ENCODE measurements at places on chromosomes 6 and 20.

- no peak for DNase-seq
These were observed 944.7 kb downstream of the PHF3 start for GRCh38 chr6:64580346-64580745.

DNA sequence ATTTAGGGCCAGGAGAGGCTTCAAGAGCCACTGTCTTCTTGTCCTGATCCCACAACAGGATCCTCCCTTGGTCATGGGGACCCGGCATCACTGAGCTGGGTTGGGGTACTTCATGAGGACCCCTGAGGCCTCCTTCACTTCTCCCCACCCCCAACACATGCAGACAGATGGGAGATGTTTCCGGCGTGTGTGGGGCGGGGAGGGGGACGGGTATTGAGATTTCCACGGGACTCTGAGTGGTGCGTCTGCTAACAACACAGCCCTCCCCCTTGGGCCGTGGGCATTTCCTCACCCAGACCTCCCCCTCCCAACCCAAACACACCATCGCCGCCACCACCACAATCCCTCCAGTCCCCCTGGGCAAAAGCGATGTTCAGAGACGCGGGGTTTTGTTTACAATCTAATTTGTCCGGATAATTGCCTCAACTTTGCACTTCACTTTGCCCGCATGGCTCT lies 906 bp upstream of the FOXP4 start:
- DNase-seq, result no peak

- DNase-seq, result no peak
These were observed 59.0 kb upstream of the ZNF184 start for GRCh38 chr6:27531772-27532459.

GRCh38 chr20:36784900-36785299 lies 11.3 kb upstream of the DSN1 start:
- DNase-seq, result no peak

GRCh38 chr6:100078509-100078908 lies 84.5 kb upstream of the MCHR2 start:
- DNase-seq, result no peak

DNA sequence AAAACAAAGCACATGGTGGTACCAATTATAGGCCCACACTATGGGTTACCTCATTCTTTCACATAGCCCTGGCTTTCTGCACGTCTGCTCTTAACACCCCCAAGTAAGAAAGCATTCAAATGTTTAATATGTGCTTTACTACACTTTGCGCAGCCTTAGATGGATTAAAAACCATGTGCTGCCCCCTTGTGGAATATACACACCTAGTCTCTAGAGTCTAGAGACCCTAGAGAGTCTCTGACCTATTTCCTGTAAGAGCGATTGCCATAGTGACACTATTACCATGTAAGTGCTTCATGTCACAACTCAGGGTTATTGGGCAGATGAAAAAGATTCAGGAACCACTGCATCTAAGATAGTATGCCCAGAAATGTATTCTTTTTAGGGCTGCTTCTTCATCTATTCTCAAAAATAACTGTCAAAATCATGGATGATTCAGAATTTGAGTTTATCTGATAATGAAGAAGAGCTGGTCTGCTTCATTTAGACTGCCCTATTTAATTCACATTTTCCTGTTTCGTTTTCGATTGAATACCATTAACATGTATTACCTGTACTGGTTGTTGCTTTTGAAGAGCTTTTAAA lies 186.3 kb downstream of the ADGB start:
- peak; percentile 74 for DNase-seq

- DNase-seq, result no peak
These were observed 301.1 kb downstream of the TBC1D7 start for GRCh38 chr6:13027207-13027606.

DNA sequence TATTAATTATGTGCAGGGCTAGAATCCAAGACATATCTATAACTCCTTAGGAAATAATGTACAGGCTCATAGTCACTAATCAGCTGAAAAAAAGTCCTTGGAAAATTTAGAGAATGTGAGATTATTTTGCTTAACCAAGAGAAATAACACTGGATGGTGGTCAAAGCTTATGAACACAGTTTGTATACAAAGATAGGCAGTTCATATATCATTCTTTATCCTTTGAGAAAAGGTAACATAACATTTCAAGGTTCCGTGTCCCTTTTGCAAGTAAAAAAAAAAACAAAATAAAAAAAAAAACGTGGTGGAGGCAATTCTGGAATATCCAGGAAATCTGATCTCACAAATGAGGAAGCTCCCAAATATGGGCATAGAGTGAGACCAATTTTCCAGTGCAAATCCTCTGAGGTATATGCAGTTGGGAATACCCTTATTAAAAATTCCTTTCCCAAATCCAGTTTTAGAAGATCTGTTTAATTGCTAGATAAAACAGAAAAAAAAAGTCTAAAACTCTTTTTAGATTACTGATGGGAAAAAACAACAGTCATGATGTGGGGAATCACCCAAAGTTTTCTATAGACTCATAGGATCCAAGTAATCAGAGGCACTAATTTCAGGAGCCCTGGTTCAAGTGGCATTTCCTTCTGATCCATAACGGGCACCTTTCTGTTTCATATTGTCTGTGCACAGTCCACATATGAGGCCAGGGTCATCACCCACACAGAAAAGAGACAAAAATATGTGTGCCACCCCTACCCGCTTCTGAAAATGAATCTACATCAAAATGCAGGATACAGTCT lies 17.7 kb upstream of the TNFAIP3 start:
- DNase-seq, result no peak

- DNase-seq, result no peak
These were observed 5.3 kb upstream of the HIVEP2 start for GRCh38 chr6:142950291-142950690.

GRCh38 chr6:151514000-151514730 lies 20.3 kb downstream of the CCDC170 start:
- DNase-seq, result peak; percentile 16

DNA sequence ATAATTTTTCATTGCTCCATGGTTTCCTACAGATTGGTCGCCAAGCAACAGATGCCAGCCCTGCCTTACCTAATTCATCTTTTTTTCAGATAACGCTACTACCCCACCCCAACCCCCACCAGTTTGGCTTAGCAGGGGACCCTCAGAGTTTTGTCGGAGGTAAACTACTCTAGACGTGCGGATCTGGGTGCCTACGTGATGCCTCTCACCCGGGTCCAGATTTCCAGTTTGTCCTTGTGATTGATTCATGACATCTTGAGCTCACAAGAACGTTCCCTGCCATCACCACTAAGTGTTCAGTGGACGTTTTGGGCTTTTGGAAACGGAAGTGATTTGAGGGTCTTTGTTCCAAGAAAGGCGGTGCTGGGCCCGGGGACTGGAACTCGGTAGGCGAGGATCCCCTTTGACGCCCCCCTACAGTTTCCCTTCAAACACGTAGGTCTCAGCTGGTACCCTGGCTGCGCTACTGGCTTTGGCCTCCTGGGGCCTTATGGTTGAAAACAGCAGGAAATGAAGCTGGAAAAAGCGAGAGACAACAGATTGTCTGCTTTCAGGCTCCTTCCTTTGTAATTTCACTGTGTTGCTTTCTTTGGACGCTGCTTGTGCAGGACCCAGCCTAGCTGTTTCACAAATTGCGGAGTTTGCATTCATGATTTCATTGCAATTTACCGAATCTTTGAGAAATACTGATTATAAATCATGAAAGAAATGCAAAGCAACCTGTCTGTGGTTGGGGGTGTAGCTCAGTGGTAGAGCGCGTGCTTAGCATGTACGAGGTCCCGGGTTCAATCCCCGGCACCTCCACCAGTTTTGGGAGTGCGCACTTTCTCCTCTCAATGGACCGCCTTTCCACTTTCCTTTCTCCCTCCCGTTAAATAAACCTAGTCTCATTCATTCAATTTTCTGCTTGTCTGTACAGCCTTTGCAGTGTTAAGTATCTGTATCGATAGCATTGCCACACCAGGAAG lies 81.0 kb downstream of the GPX5 start:
- DNase-seq, result peak; percentile 59

DNA sequence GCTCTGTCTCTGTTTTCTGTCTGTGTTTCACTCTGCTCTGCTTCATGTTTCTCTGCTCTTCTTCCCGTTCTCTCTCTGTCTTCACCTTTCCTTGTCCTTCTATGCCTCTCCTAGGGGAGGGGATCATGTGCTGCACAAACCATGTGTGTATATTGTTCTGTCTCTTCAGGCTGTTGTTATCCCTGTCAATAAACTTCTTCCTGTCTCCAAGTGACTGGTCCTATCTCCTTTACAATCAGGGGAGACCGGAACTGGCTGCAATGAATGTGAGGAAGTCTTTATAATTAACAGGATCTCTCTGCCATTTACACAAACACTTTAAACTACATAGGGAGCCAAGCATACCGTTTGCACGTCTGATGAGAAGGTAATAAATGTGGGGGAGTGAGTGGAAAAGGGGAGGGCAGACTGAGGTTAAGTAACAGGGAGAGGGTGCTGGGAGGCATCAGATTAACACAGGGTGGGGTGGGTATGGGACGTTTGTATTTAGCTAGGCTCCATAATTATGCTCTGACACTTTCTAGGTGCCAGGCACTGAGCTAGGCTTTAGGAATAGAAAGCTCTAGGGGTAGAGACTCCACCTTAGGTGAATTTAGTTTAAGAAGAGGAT lies 626.1 kb downstream of the DHX35 start:
- no peak for DNase-seq

GRCh38 chr20:58042591-58042990 lies 185.9 kb downstream of the ANKRD60 start:
- no peak for DNase-seq

DNA sequence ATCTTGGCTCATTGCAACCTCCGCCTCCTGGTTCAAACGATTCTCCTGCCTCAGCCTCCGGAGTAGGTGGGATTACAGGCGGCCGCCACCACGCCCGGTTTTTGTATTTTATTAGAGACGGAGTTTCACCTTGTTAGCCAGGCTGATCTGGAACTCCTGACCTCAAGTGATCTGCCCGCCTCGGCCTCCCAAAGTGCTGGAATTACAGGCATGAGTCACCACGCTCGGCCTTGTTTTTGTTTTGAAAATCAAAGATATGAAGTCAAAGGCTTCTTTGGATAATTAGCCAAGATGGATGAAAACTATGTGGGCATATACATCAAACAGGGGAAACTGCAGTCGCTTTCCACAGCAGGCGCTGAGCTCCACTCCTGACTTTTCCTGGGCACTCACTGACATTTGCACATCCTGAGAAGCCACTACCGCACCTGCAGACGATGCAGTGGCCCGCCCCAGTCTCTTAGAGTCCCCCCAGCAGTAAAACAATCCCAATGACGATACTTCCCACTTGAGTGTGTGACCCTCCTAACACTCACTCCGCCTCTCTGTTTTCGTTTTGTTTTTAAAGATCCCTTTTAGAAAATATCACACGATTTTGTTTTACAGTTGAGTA lies 44.1 kb downstream of the GJA1 start:
- no peak for DNase-seq

GRCh38 chr6:138680085-138680484 lies 93.5 kb upstream of the CCDC28A start:
- DNase-seq, result no peak

DNA sequence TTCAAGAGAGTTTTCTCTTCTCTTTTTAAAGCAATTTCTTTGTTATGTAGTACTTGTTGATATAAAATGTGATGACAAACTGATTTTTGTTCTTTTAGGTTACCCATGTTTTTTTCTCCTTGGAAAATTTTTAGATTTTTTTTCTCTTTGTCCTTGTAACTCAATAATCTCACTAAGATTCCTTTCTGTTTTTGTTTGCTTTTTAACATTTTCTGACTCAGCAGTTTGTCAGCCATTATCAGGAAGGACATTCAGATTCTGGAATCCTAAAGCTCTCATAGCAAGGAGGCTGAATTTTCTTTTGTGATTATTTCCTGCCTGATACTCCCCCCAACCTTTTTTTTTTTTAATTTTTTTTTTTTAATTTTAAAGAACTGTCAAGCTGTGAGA lies 75.2 kb upstream of the CITED2 start:
- peak; percentile 48 for DNase-seq

DNA sequence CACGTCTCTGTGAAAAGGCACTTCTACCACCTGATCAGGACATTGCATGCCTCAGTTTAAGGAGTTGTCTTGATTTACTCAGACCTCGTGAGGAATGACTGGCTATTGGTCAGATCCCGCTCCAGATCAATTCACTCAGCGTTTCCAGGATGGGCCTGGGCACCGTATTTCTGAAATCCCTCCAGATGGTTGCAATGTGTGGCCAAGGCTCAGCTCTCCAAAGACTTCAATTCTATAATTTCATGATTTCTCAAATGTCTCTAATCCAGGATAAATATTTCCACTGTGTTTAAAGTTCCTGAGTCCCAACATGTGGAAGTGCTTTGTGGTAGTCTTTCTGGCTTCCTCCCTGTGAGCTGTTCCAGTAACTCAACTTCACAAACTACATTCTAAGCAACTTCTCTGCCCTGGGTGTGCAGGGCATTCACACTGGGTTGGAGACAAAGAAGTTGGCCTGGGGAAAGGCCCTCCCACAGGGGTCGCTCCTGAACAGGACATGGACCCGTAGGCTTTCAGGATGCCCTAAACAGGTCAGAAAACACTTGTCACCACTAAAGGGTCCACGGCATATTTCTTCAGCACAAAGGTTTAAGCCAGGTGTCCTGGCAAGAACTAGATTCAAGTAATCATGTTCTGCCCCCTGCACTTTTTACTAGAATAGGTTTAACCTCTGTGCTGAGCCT lies 212.1 kb downstream of the WDR27 start:
- no peak for DNase-seq

DNA sequence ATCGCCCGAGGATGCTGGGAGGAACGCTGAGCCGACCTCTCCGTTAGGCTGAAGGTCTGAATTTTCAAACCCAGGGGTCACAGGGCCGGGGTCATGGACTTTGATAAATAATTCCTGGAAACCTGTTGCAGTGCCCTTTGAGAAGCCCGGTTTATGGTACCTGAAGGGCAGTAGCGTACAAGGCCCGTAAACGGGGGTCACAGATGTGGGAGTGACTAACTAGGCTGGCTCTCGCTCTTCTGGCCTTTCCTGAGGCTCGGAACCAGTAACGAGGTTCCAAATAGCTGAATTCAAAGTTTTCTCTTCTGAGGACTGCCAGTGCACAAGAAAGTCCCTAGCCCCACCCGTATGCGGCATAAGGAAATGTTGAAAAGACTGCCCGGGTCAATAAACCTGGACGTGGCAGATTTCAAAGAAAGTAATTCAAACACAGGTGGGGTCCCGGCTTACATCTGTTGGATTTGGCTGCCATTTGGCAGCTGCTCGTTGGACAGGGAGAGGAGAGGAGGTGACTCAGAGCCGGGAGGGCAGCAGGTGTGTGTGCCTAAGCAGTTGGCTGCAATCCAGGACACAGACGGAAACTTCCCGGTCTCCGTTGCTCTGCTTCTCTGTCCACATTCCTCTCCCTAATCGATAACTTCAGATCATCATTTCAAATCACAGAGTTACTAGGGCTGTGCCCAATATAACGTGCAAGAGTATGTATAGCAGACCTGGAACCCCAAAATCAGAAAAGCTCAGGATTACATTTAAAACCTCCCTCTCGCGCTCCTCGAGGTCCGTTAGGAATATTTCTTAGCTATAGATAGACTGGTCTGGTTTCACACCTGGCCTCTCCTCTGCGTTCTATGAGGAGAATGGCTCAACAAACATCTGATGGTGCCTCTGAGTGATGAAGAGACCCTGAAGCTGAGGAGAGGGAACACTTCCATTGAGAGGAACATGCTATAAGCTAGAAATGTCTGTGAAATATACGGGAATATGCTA lies 765 bp upstream of the GMDS start:
- DNase-seq, result peak; percentile 58

Data from hematopoietic multipotent progenitor cell treated with erythropoietin and hydrocortisone succinate and interleukin-3 and kit ligand, for 8 days (in vitro differentiated cells).